HEK293T (cell line): ENCODE measurements at places on chromosomes 7 and 10.

DNA sequence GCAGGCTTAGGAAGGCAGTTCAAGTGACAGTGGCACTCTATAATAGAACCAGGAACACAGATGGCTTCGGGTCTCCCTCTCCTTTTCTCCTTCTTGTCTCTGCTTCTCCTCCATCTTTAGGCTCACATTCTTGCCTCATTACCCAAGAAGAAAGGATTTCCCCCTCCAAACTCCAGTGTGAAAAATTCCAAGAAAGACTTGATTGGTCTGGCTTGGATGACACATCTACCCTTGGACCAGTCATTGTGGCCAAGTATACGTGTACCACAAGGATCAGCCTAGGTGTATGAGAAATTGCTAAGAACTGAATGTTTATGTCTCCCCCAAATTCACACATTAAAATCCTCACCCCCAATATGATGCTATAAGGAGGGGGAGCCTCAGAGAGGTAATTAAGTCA is 53.9 kb downstream of the PRTFDC1 start:
- DNase-seq: no peak

DNA sequence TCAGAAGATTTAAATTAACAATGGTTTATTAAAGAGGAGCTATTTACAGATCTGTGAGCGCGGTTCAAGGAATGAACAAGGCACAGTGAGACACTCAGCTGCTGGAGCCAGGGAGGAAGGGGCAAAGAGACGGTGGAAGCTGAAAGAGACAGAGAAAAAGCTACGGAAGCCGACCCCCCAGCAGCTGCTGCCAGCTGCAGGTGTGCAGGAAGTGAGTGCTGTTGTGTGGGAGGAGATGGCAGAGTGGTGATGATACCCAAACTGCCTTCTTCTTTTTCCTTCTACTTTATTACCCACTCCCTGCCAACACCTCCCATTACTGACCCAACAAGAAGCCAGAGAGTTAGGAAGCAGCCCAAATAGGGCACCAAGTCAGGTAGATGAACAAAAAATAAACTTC is 41.9 kb upstream of the MBL2 start:
- no peak for DNase-seq

DNA sequence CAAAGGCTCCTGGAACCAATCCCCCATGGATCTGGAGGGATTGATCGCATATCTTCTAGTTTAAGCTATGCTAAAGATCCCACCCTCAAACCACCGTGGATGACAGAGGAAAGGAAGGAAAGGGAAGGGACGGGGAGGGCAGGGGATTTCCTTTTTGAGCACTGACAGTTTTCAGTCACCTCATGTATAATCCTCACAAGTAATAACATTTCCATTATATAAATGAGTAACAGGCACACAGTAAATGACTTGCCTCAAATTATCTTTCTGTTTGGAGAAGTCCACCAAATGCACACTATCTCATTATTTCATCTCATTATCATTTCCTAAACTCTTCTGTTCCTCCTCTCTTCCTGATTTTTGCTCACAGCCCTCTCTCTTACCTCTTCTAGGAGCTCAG is 127.1 kb upstream of the AOAH start:
- DNase-seq: no peak

DNA sequence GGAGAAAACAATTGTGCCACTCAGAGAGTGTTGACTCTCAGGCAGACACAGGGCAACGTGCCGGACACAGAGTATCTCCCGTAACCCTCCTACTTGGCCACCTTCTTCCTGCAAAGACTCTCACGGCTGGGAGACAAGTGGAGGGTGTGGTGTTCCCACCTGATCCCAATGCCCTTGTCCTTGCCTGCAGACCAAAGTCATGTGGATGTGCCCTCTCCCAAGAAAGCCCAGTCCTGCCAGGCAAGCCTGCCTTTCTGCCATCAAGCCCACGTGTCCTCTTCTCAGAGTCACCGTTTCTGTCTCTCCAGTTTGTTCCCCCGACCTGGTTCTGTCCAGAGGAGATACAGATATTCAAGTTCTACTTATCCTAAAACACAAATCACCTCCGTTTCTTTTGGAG is 723 bp downstream of the PNLIPRP2 start:
- DNase-seq: no peak

DNA sequence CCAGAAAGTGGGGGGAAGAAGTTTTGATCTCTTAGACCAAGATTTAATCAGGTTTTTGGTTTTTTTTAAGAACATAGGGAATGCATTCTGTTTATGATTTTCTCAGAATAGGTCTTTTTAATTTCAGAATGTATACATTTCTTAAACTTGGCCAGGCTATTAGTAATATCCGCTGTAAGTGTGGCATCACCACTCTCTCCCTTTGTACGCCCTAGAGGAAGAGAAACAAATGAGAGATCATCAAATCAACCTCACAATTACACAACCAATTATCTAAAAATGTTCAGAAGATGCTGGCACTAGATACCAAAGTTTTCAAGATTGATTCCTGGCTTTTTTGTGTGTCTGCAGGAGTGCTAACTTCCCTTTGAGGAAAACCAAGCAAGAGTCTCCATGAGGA is 70.0 kb downstream of the KLF6 start:
- no peak for DNase-seq

- DNase-seq: peak; percentile 39
Observed at GRCh38 chr10:102504179-102504975, 605 bp downstream of the SUFU start.

DNA sequence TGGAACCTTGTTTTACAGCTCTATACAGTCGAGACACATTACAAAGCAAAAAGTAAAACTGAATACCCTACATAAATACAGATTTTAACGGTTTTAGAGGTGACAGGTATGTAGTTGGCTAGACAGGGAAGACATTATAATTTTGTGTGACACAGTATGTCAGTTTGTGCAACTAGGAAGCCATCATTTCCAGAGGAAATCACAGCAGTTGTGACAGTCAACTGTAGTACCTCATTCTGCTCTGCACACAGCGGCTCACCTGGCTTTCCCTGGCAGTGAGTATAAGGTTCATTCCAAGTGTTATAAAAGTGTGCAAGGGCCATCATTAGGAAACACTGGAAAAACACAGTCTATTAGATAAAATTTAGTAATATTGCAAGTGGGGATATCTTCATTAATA is 501.6 kb upstream of the PHF14 start:
- DNase-seq: no peak

DNA sequence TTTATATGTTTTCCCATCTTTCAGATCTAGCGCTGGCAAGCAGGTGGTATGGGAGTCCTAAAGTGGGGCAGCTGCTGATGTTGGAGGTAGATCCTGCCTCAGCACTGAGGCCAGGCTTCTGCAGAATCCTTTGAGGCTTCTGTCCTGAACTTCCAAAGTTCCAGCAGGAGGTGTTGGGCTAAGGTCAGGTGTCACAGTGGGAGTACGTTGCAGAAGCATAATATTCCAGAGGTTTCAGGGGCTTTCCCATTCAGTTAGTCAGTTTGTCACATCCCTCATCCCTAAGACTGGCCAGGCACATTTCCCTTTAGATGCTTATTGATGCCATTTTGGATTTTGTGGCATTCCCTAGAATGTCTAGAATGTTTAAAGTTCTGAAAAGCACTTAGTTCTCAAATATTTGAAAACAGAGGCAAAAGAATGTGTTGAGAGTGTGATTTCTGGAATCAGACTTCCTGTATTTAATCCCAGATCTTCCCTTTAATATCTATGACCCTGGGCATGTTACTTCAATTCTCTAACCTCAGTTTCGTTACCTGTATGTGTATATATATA is 319.1 kb upstream of the PHYHIPL start:
- no peak for DNase-seq

DNA sequence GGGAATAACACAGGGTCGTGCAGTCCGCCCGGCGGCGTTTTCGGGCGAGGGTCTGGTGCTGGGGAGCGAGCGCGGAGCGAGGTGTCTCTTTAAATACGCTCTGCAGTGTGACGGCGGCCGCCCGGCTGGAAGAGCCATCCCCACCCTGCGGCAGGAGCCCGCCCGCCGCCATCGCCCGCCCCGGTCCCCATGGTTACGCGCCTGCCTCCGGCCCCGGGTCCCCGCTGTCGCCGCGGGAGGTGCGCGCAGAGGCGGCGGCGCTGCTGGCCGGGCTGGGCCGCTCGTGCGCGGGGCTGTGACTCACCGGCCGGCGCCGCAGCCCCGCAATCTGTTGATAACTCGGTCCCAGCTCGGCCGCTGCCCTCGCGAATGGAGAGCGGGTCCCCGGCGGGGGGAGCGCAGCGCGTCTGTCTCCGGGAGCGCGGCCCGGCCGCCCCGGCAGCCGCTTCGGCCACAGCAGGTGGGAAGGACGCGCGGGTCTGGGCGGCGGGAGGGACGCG is at the start of gene ADGRA1:
ADGRA1 (plus strand) TSS at position 246 of the 500 bp plus-strand sequence. CDS start 986 bp downstream, outside the sequence.
- DNase-seq: peak; percentile 72

GRCh38 chr7:132049462-132050304 is 493.3 kb upstream of the PODXL start:
- peak; percentile 52 for DNase-seq
